BJ (cell line): ENCODE measurements at places on chromosomes 2 and 18.

GRCh38 chr2:105812180-105813044, 67.7 kb downstream of the NCK2 start:
- DNase-seq: no peak

GRCh38 chr2:112483042-112483473, 1.1 kb downstream of the TTL start:
- no peak for DNase-seq

DNA sequence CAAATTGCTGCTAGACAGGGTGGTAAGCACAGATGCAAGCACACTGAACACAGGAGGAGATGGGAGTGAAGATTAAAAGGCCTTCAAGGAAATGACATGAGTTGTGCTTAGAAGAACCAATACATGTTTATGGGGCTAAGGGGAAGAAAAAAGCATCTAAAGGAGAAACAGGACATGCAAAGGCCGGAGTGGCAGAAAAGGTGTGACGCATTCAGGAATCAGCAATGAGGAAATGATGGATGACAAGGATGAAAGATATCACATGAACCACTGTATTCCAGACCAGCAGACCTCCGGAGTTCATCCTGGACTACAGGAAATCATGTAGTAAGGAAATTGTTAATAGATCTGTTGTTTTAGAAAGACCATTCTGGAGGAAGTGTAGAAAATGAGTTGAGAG, 42.8 kb downstream of the PPP4R1 start:
- no peak for DNase-seq

DNA sequence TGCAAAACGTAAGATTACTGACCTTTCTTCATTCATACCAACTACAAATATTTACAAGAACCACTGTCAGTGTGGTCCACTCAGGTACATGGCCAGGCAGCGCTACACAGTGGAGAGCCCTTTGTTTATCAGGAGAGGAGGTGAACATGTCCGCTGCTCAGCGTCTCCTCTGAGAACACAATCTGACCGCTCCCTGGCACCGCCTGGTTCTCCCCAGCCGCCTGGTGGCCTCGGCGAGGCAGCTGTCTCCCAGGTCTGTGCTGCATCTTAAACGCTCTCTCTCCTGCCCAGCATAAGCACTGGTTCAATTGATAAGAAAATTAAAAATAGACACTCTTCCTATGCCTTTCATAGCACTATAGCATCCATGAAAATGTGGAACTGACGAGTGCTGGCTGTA, 146.8 kb upstream of the PXDN start:
- no peak for DNase-seq

GRCh38 chr2:73821669-73822068, 7.1 kb upstream of the STAMBP start:
- DNase-seq: no peak

GRCh38 chr2:139369423-139370409, 589.5 kb upstream of the NXPH2 start:
- no peak for DNase-seq

GRCh38 chr2:148042219-148042618, 21.3 kb downstream of the MBD5 start:
- DNase-seq: no peak

DNA sequence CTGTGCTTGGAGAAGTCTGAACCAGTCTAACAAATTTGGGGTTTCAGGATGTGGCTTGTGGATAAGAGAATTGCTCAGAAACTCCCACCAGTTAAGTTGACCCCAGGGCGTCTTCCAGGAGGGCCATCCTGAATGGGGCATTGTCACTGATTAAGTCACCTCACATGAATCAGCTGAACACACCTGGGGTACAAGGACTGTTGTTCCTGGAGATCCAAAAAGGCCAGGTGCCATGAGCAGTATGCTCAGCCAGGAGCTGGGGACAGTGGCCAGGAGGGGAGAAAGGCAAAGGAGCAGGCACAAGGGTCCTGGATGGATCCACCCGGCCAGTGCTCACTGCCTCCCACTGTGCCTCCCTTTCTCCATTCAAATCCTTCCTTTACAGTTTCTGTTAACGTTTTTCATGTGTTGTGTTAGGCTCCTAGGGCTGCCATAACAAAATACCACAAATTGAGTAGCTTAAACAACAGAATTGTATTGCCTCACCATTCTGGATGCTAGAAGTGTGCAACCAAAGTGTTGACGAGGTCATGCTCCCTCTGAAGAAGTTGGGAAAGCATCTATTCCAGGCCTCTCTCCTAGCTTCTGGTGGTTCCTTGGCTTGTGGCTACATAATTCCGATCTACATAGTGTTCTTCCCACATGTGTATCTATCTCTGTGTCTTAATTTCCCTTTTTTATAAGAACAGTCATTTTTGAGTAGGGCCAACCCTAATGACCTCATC, 33.4 kb downstream of the TRABD2A start:
- DNase-seq: no peak

GRCh38 chr18:59453468-59453961, 94.5 kb upstream of the LMAN1 start:
- DNase-seq: no peak
